Endothelial cell (in vitro differentiated cells): ENCODE measurements at places on chromosomes 11 and 22.

- no peaks in the 10 kb centered on the region for H3K4me1 ChIP-seq
- H3K4me3 ChIP-seq: no peak overlapping the region
- no peaks in the 10 kb centered on the region for H3K36me3 ChIP-seq
- DNase-seq: no peak
- no peaks in the 10 kb centered on the region for H3K27me3 ChIP-seq
Measured at GRCh38 chr11:110971140-110971539, 258.9 kb upstream of the ARHGAP20 start.

DNA sequence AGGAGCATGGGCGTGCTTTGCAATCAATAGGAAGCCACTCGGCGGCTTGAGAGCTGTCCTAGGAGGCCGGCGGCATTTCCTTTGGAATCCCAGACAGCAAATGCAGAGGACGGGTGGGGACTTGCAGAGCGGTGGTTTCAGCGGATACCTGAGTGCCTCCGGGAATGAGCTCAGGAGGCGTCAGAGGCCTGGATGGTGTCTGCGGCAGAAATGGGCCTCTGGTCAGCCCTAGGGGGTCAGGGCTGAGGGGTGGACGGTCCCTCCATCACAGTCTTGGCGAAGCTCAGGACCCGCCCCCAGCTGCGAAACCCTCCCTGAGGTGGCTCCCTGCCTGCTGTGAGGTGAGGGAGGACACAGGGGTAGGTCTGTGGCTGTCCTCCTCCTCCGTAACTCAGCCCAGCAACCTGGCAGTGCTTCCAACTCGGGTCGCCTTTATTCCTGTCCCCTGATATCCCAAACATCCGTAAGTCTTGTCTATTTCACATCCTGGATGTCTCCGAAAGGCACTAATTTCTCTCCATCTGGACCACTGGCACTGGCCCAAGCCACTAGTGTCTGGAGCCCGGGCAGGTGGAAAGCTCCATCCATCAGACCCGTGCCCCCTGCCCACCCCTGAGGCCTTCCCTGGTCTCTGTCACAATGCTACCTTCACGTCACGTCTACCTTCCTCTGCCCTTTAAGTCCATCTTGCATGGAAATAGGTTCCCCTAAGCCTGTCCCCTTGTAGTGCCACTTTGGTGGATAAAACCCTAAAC lies 686.6 kb downstream of the BRD1 start:
- H3K4me3 ChIP-seq: no peak overlapping the region
- H3K27me3 ChIP-seq: peaks cover 6% of the 10 kb centered on the region
- no peak overlapping the region for H3K27ac ChIP-seq
- no peak for DNase-seq

- H3K27ac ChIP-seq: no peak overlapping the region
- no peak overlapping the region for H3K4me3 ChIP-seq
- no peaks in the 10 kb centered on the region for H3K27me3 ChIP-seq
Measured at GRCh38 chr11:128397362-128397761, 190.0 kb downstream of the ETS1 start.

DNA sequence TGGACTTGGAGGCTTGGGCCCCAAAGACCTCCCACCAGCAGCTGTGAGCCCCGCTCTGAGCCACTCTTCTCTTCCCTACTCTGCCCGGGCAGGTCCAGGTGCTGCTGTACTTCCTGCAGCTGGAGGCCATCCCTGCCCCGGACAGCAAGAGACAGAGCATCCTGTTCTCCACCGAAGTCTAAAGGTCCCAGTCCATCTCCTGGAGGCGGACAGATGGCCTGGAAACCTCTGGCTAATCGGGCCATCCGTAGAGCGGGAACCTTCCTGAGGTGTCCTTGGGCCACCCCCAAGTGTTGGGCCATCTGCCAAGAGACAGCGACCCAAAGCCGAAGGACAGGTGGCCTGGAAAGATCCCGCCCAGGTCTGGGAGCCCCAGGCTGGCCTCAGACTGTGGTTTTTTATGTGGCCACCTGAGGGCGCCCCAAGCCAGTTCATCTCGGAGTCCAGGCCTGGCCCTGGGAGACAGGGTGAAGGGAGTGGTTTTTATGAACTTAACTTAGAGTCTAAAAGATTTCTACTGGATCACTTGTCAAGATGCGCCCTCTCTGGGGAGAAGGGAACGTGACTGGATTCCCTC lies 135.1 kb downstream of the BCR start:
- DNase-seq: peak; percentile 48
- H3K27me3 ChIP-seq: peaks cover 2% of the 10 kb centered on the region
- H3K36me3 ChIP-seq: peaks cover 10% of the 10 kb centered on the region

DNA sequence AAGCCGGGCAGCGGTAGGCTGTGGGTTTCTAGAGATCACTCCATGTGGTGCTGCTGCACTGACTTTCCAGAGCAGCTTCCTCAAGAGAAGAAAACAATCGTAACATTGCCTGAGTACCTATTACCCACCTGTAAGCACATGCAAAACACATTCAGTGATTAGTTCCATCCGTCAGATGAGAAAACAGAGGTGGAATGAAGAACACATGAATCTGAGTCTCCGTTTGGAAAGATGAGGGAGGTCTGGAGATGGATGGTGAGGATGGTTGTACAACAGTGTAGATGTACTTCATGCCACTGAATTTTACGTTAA lies 7.5 kb upstream of the SLCO2B1 start:
- DNase-seq: no peak
- H3K27me3 ChIP-seq: peaks cover 9% of the 10 kb centered on the region
- no peak overlapping the region for H3K4me3 ChIP-seq
- H3K36me3 ChIP-seq: peaks cover 3% of the 10 kb centered on the region
- H3K27ac ChIP-seq: no peak overlapping the region

DNA sequence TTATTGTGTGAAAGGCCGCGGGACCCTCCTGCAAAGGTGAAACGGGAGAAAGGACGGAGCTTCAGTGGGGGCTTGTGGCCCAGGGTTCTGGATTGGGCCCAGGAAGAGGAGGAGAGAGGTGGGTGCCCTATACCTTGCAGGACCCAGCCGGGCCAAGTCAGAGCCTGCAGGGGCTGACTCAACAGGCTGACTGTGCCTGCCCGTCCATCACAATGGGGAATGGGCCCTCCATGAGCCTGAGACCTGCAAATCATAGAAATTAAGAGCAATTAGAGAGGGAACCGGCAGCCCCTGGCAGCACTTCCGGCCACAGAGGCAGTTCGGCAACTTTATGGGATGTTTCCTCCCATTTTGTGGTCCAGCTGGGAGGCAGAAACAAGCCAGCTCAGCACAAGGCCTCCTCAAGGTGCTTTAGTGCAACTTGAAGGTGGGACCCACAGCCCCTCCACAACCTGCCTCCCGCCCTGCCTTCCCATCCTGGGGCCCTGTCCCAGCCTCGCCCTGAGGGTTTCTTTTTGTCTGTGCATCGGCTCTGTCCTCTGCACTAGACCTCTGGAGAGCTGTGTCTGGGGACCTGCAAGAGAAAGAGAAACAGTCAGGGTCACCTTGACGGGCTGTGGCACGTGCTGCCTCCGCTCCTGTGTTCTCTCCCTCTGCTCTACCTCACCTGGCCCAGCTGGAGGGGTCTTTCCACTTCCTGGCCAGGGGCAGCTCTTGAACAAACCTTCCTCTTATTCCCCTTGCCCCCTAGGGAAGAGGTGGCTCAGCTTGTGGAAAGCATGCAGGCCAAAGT lies 19.1 kb upstream of the NECTIN1 start:
- DNase-seq: no peak
- H3K27ac ChIP-seq: no peak overlapping the region
- H3K4me3 ChIP-seq: no peak overlapping the region
- peaks cover 6% of the 10 kb centered on the region for H3K4me1 ChIP-seq
- H3K27me3 ChIP-seq: peaks cover 8% of the 10 kb centered on the region

- H3K4me3 ChIP-seq: peak overlapping the region; percentile 37
- peaks cover 58% of the 10 kb centered on the region for H3K4me1 ChIP-seq
- peaks cover 24% of the 10 kb centered on the region for H3K36me3 ChIP-seq
Measured at GRCh38 chr11:34190192-34191139, 85.0 kb downstream of the NAT10 start.

GRCh38 chr11:122981388-122982264 lies at the start of gene BSX:
Gene BSX, minus strand, starts transcription at chr11:122981834. Its CDS starts 163 bp downstream, at chr11:122981671.
- peaks cover 29% of the 10 kb centered on the region for H3K4me1 ChIP-seq
- no peak within 1 kb of the TSS for H3K4me3 ChIP-seq
- peak; percentile 81 for DNase-seq
- H3K27me3 ChIP-seq: peaks cover 35% of the 10 kb centered on the region

- H3K27ac ChIP-seq: no peak overlapping the region
- peak; percentile 84 for DNase-seq
- H3K4me3 ChIP-seq: no peak overlapping the region
- H3K36me3 ChIP-seq: no peaks in the 10 kb centered on the region
- H3K4me1 ChIP-seq: peaks cover 4% of the 10 kb centered on the region
Measured at GRCh38 chr11:122505304-122506006, 150.1 kb upstream of the UBASH3B start.

GRCh38 chr22:46323162-46323561 lies 12.4 kb upstream of the TRMU start:
- H3K36me3 ChIP-seq: peaks cover 9% of the 10 kb centered on the region
- no peak overlapping the region for H3K4me3 ChIP-seq
- DNase-seq: no peak
- no peaks in the 10 kb centered on the region for H3K4me1 ChIP-seq

GRCh38 chr11:76762356-76762752 lies 20.8 kb upstream of the TSKU start:
- H3K4me3 ChIP-seq: no peak overlapping the region
- no peak for DNase-seq
- H3K27me3 ChIP-seq: peaks cover under 1% of the 10 kb centered on the region
- peaks cover 17% of the 10 kb centered on the region for H3K4me1 ChIP-seq
- no peaks in the 10 kb centered on the region for H3K36me3 ChIP-seq
- no peak overlapping the region for H3K27ac ChIP-seq

DNA sequence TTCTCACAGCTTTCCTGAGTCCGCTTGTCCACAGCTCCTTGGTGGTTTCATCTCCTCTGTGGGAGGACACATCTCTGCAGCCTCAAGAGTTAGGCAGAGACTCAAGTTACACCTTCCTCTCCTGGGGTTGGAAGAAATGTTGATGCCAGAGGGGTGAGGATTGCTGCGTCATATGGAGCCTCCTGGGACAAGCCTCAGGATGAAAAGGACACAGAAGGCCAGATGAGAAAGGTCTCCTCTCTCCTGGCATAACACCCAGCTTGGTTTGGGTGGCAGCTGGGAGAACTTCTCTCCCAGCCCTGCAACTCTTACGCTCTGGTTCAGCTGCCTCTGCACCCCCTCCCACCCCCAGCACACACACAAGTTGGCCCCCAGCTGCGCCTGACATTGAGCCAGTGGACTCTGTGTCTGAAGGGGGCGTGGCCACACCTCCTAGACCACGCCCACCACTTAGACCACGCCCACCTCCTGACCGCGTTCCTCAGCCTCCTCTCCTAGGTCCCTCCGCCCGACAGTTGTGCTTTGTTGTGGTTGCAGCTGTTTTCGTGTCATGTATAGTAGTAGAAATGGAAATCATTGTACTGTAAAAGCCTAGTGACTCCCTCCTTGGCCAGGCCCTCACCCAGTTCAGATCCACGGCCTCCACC lies 11.7 kb downstream of the RASD2 start:
- H3K27ac ChIP-seq: no peak overlapping the region
- H3K36me3 ChIP-seq: no peaks in the 10 kb centered on the region
- no peak overlapping the region for H3K4me3 ChIP-seq
- peak; percentile 38 for DNase-seq
- H3K4me1 ChIP-seq: no peaks in the 10 kb centered on the region

- DNase-seq: no peak
- H3K4me3 ChIP-seq: no peak overlapping the region
- peaks cover 15% of the 10 kb centered on the region for H3K4me1 ChIP-seq
- no peak overlapping the region for H3K27ac ChIP-seq
- H3K36me3 ChIP-seq: no peaks in the 10 kb centered on the region
Measured at GRCh38 chr11:10673501-10674062, 20.0 kb downstream of the IRAG1 start.

DNA sequence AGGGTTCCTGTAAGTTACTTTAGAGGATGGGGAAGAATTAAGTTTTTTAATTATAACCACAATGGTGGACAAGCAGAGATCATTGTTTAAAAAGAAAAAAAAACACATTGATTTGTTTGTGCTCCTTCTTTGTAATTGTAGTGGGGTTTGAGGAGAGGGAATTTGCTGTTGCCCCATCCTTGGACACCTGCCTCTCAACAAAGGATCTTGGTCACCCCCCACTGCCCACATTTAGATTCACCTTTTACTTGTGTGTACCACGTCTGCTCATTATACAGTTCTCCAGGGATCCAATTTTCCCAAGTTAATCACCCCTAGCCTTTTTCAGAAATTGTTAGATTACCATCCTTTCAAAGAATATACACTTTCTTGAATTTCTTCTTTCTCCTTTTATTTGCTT lies 53.0 kb downstream of the DNAJC24 start:
- H3K36me3 ChIP-seq: no peaks in the 10 kb centered on the region
- no peaks in the 10 kb centered on the region for H3K27me3 ChIP-seq
- no peak for DNase-seq
- H3K27ac ChIP-seq: no peak overlapping the region

DNA sequence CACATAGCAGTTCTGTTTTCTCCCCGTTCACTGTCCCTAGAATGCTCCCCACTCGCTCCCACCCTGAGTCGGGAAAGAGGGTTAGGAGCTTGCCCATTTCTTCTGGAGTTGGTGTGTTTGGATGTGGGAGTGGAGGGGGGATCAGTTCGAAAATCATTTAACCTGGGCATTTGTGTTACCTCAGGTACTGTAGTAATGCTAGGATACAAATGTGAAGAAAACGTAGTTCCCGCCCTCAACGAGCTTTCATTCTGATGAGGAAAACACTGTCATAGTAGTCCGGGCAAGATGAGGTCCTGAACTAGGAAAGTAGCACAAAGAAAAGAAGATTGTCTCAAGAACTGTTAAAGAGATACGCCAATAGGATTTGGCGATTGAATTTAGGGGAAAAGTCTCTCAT lies 539 bp downstream of the SDHD start:
- H3K4me1 ChIP-seq: peaks cover 21% of the 10 kb centered on the region
- H3K36me3 ChIP-seq: peaks cover 24% of the 10 kb centered on the region
- H3K27ac ChIP-seq: peak overlapping the region; percentile 95
- no peak for DNase-seq
- H3K4me3 ChIP-seq: peak overlapping the region; percentile 99

- no peaks in the 10 kb centered on the region for H3K36me3 ChIP-seq
- no peaks in the 10 kb centered on the region for H3K27me3 ChIP-seq
- H3K4me1 ChIP-seq: no peaks in the 10 kb centered on the region
- DNase-seq: no peak
Measured at GRCh38 chr11:131633921-131634715, 263.7 kb downstream of the NTM start.

GRCh38 chr11:72378704-72379383 lies 55.5 kb downstream of the CLPB start:
- H3K4me1 ChIP-seq: peaks cover 3% of the 10 kb centered on the region
- peaks cover 9% of the 10 kb centered on the region for H3K27me3 ChIP-seq
- H3K4me3 ChIP-seq: no peak overlapping the region
- peaks cover 2% of the 10 kb centered on the region for H3K36me3 ChIP-seq
- no peak for DNase-seq

DNA sequence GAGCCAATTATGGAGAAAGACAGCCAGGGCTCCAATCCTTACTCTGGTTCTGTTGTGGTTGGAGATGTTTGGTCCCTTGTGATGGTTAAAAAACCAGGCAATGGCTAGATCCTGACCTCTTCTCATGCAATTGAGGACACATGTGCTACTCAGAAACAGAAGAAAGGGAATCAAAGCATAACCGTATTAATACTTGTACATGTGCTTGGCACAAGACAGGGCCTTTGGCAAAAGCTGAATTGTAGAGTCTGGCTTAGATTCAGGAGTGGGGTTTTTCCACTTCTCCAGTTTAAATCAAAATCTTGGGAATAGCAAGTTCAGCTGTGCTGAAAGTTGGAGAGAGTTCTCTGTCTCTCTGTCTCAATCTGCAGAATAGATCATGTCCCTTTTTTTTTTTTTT lies 80.1 kb upstream of the E2F8 start:
- H3K27ac ChIP-seq: no peak overlapping the region
- DNase-seq: no peak
- H3K4me1 ChIP-seq: no peaks in the 10 kb centered on the region

- peaks cover 5% of the 10 kb centered on the region for H3K4me1 ChIP-seq
- DNase-seq: no peak
- peak overlapping the region; percentile 12 for H3K4me3 ChIP-seq
- no peaks in the 10 kb centered on the region for H3K27me3 ChIP-seq
- no peak overlapping the region for H3K27ac ChIP-seq
Measured at GRCh38 chr22:40965936-40966725, 15.0 kb downstream of the RBX1 start.
